ENCODE measurements at places on chromosomes 12 and 14.
A peak's percentile ranks its signal among the peaks of the same experiment; 100 is the strongest.

DNA sequence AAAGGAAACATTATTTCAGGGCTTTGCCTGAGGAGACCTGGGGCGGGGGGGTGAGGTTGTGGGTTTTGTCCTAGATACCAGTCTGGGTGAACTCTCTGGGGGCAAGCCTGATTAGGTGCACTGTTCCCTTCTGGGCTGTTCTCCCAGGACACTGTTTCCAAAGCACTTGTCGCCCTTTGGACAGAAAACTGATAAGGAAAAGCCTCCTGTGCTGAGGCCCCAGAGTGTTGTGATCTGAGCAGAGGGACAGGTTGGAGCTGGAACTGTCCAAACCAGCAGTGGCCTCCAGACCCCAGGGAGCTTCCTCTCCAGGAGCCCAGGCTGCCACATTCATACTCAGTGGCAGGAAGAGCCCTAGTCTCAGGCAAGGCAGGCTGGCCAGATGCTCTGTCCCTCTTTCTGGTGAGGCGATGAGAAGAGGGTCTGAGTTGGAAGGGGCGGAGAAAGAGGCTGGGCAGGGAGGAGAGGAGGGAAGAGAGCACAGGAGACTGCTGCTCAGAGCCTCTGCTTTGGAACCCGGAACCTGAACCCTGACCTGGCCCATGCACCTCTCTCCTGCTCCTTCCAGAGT is 1.9 kb downstream of the GALNT16 start:
- no peak for ATAC-seq

GRCh38 chr12:95100264-95101190 is 27.1 kb upstream of the NR2C1 start:
- no peak for ATAC-seq

GRCh38 chr12:49366652-49367380 is 446 bp upstream of the SPATS2 start:
- ATAC-seq = peak; percentile 89

GRCh38 chr12:4663971-4664505 is 15.1 kb downstream of the NDUFA9 start:
- no peak for ATAC-seq

- ATAC-seq = no peak
Measured at GRCh38 chr14:72678356-72678755, 215.5 kb downstream of the DPF3 start.

GRCh38 chr12:94898388-94898787 is 105.1 kb downstream of the NDUFA12 start:
- no peak for ATAC-seq

GRCh38 chr12:63802012-63802608 is 22.4 kb downstream of the RXYLT1 start:
- no peak for ATAC-seq

- no peak for ATAC-seq
Measured at GRCh38 chr12:115946092-115946491, 331.4 kb downstream of the MED13L start.

DNA sequence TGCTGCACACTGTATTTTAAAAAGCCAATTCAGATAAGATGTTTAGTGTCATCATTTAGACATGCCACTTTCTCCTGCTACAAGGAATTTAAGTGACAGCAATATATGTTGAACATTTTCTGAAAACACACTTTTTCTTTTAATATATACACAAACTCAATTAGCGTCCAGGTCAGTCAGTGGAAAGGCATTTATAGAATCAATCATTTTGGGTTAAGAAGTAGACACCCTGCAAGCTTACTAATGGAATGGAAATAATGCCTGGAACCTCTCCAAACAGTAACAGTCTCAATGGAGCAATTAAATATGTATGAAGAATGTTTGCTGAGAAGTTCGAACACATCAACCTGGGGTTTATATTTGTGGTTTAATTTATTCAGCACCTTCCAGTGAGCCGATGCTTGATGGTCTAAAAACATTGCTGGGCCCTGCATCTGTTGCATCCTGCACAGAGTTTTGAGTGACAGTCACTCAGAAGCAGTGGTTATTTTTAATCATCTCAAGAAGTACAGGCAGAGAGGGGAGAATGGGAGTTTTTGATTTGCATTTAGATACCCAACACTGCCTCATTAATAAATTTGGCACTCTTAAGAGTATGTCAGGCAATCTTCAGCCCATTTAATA is 410.7 kb downstream of the TMEM117 start:
- no peak for ATAC-seq

DNA sequence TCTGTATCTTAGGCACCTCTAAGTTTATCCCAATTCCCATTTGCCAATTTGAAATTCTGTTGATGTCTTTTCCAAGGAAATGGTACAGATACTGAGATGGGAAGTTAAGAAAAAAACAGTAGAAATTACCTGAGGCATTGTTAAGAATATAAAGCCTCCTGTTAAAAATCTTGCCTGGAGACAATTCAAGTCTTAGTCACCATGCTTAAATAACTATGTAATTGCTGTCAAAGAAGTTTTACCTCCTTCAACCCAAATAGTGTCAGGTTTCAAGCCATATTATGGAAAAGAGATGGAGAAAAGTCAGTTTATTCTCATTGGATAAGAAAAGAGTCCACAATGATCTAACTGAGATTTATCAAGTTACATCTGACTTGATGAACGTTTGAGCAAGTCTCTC is 974.7 kb downstream of the GALC start:
- no peak for ATAC-seq

- no peak for ATAC-seq
Measured at GRCh38 chr14:36510078-36510799, 9.8 kb downstream of the NKX2-1 start.

DNA sequence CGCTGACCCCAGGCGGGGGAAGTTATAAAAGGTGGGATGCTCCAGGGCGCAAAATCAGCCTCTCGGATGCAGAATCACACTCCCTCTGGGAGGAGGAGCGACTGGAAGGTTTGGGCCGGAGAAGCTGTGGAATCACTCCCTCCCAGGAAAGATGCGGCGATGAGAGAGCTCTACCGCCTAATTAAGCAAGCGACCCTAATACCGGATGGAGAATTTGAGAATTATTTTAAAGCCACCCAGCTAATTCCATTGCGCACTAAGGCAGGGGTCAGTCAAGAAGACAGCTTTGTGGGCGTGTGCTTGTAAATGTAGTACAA is 1.9 kb downstream of the COL2A1 start:
- ATAC-seq = no peak
